ENCODE measurements at places on chromosomes 4 and X.

GRCh38 chr4:114146947-114147618 is 167.6 kb upstream of the ARSJ start:
- DNase-seq: no peak

- DNase-seq: no peak
Measured at GRCh38 chr4:109435635-109436034, 2.0 kb downstream of the SEC24B start.

GRCh38 chr4:27844376-27844775 is 983.7 kb downstream of the STIM2 start:
- no peak for DNase-seq

DNA sequence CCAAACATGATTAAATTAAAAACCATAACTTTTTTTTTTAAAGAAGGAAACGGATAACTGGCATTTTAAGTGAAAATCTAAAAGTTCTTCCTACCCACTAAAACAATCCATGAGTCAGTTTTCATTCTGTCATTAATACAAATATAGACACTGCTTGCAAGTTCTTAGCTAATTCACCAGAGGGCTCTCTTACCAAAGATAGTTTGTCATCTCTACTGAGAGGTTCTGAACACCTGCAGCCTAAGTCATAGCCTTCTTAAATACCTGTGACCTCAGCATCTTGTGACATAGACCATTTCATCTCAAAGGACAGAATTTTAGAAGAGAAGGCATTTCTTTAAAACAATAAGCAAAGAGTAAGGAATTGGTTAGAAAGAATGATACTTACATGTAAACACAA is 65.3 kb upstream of the FAM120C start:
- no peak for DNase-seq

- no peak for DNase-seq
Measured at GRCh38 chr4:139454111-139455045, at the start of gene RAB33B. Gene RAB33B, plus strand, starts transcription at chr4:139454121. Its CDS starts 75 bp downstream, at chr4:139454196.

GRCh38 chrX:42739741-42740140 is 38.2 kb downstream of the PPP1R2C start:
- DNase-seq: no peak

GRCh38 chr4:62342346-62342745 is 1142.2 kb downstream of the ADGRL3 start:
- no peak for DNase-seq

DNA sequence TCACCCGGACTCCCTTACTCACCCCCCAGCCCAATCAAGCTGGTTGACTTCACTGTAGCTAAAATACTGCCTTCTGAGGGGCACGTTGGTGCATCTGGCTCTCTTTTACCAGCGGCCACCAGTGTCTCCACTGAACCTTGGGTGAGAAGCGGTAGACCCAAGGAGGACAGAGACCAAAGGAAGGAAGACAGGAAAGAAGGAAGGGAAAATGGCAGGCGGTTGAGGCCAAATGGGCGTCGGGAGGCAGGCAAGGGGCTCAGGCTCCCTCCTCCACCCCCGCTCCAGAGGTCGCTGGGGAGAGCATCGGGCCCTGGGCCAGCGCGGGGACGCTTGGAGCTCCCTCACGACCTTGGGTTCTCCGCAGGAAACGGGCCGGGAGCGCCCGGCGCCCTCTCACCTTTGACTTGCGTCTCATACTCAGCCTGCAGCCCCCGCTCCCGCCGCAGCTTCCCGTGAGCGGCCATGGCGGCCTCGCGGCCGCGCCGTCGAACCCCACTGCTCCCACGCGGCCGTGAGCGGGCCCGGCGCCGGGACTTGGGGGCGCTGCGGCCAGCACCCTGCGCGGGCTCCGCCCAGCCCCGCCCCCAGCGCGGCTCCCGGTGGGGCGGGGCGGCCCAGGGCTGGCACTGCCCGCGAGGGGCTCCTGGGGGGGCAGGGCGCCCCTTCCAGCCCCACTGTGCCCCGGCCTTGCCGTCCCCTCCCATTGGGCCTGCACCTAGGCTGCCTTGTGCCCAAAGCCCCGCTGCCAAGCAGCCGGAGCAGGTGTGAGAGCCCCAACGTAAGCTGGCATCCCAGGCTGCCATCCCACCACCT is at the start of gene ARHGAP4:
Gene ARHGAP4 (minus strand): TSS at position 526 of the 813 bp plus-strand sequence. CDS start 62 bp downstream, at position 464.
- peak; percentile 47 for DNase-seq

- no peak for DNase-seq
Measured at GRCh38 chr4:73055241-73055897, 14.1 kb downstream of the COX18 start.

GRCh38 chrX:17160975-17161374 is 214.0 kb upstream of the NHS start:
- DNase-seq: no peak

- peak; percentile 8 for DNase-seq
Measured at GRCh38 chr4:118969359-118969758, 80.7 kb downstream of the SYNPO2 start.

GRCh38 chrX:40065296-40066046 is 32.3 kb downstream of the BCOR start:
- DNase-seq: no peak

- DNase-seq: peak; percentile 25
Measured at GRCh38 chrX:78104447-78105176, 564 bp downstream of the PGK1 start.

Data from NCI-H1436 (cell line).